Activated naive CD8-positive, alpha-beta T cell treated with anti-CD3 and anti-CD28 coated beads for 36 hours (primary cell): ENCODE measurements at places on chromosomes 6 and 20. TPM values are rescaled to one million over a fixed set of nuclear protein-coding genes. Genes with fewer than 3 reads are reported as not detected.

The SIM1 gene
- total RNA-seq = not detected

The FOXQ1 gene
- not detected for total RNA-seq

The GSTA2 gene
- not detected for total RNA-seq

The RGL2 gene
- 17.7 TPM for total RNA-seq

DNA sequence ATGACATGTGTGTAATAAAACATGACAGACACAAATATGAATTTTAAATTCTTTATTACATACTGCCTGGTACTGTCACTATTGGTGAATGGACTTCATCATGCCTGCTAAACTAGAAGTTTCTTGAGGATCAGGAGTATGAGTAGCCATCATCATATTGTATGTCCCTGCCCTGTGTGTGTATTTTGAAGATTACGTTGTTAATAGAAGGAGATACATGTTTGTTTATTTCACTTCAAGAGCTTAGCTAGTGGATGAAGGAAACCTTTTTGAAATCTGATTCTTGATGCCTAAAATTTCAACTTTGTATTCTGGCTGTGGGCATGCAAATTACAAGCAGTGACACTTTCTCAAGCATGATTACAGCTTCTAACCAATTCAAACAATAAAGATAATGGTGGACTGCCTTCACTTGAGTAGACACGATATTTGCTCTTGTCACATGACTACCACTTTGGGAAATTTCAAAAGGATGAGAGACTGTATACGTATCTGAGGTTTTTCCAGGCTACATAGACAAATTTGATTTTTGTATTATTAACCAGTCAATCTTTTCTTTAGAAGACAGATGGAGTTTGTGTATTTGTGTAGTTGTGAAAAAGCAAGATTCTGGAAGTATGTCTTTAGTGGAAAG is 3.5 kb downstream of the TBPL1 start:
- DNase-seq = no peak
- H3K4me3 ChIP-seq = no peak overlapping the region
- peaks cover 15% of the 10 kb centered on the region for H3K36me3 ChIP-seq
- H3K4me1 ChIP-seq = peaks cover 52% of the 10 kb centered on the region
- no peaks in the 10 kb centered on the region for H3K27me3 ChIP-seq

GRCh38 chr6:71106276-71106675 is 149.4 kb upstream of the B3GAT2 start:
- no peaks in the 10 kb centered on the region for H3K4me1 ChIP-seq
- H3K4me3 ChIP-seq = no peak overlapping the region
- H3K27ac ChIP-seq = no peak overlapping the region

DNA sequence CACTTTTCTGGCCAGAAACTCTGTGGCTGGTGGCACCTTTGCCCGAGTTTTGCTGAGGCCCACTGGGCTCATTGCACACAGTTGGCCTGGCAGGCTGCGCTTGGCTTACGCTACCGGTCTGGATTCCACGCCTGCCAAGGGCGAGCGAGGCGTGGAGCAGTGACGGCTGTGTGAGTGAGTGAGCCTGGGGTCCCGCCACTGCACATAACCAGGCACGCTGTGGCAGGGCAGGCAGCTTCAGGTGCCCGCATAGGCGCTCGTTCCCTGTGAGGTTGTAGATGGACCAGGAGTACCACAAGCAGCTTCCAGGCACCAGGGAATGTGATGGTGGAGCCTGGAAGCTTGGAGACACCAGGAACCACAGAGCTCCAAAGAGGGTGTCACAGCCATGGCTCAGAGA is 190.1 kb upstream of the DEFB112 start:
- no peaks in the 10 kb centered on the region for H3K27me3 ChIP-seq
- no peak for DNase-seq
- H3K4me1 ChIP-seq = no peaks in the 10 kb centered on the region
- no peak overlapping the region for H3K4me3 ChIP-seq

GRCh38 chr6:77796824-77797809 is 144.3 kb downstream of the MEI4 start:
- H3K36me3 ChIP-seq = no peaks in the 10 kb centered on the region
- H3K4me1 ChIP-seq = no peaks in the 10 kb centered on the region
- no peak overlapping the region for H3K27ac ChIP-seq
- no peak overlapping the region for H3K4me3 ChIP-seq
